ENCODE measurements at places on chromosomes 5 and 9.

- DNase-seq: no peak
Measured at GRCh38 chr5:113804264-113804663, 290.8 kb downstream of the YTHDC2 start.

DNA sequence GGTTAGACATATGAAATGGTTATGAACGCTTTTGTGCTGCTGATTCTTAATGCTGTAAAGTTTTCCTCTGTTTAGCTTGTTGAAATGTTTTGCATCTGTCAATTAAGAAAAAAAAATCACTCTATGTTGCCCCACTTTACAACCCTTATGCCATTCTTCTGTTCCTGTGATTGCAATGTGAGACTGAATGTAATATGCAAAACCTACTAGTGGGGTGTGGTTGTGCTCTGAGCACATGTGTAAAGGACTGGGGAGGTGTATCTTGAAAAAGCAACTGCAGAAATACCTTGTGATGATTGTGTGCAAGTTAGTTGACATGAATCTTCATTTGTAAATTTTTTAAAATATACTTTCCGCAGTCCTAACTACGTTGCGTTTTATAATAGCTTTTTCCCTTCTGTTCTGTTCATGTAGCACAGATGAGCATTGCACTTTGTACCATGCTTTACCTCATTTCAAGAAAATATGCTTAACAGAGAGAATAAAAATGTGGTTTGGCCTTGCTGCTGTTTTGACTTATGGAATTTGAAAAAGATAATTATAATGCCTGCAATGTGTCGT lies 357.0 kb upstream of the PIK3R1 start:
- no peak for DNase-seq

DNA sequence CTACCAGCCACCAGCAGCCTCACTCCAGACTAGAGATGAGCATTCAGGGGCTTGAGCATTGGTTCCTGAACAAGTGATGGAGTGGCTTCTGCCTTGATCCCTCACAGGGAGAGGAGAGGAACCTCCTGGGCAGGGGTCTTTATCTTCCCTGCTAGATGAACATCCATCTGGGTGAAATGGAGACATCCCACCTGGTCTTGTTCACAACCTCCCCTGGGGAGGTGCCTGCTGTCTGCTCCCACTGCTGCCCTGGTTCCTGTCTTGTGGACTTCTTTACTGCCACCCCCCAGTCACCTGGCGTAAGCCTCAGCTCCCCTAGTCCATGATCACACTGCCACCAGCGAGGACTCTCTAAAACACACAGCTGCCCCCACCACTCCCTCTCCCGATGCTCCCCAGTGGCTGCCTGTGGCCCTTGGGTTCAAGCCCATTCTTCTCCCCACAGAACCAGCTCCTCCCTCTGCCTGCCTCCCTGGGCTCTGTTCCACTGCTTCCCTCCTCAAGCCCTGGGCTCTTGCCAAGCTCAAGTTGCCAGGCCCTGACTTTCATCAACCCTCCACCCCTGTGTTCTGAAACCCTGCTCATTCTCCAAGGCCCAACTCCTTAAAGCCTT lies 51.5 kb downstream of the COL15A1 start:
- DNase-seq: no peak

- no peak for DNase-seq
Measured at GRCh38 chr5:43046474-43046873, 6.4 kb upstream of the ANXA2R start.

GRCh38 chr5:2353211-2353610 lies 398.3 kb downstream of the IRX2 start:
- DNase-seq: no peak

GRCh38 chr5:65927503-65928321 lies 1.3 kb downstream of the ERBIN start:
- DNase-seq: no peak

DNA sequence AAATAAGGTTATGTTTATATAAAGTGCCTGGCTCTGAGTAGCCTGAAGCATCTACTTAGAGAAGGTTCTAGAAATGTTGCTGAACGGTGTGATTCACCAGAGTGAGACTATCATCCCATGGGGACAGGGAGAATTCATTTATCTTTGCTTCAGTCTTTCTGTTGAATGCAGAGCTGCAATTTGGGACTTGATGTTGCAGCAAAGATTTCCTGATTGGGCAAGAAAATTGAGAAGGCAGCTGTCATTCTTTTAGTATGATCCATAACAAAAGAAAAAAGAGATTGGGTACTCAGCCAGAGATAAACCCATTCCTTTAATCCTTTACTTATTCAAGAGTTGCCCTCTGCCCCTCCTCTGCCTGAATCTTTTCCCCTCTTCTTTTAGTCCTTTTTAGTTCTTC lies 456.3 kb upstream of the WWC1 start:
- no peak for DNase-seq

DNA sequence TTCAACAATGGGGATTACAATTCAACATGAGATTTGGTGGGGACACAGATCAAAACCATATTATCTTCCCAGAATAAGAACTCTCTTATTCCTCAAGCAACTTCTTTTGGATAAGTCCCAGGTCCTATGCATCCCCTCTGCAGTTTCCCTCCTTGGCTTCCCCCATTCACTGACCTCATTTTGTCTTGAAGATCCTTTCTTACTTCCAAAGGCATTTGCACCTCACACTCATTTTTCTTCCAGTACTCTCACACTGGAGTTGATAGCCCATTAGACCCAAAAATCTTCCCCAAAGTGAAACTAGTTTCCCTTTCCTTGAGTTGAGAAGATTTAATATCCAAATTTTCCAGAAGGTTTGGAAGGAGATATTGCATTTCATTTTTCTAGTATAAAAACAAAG lies 178.0 kb upstream of the DAPK1 start:
- no peak for DNase-seq

DNA sequence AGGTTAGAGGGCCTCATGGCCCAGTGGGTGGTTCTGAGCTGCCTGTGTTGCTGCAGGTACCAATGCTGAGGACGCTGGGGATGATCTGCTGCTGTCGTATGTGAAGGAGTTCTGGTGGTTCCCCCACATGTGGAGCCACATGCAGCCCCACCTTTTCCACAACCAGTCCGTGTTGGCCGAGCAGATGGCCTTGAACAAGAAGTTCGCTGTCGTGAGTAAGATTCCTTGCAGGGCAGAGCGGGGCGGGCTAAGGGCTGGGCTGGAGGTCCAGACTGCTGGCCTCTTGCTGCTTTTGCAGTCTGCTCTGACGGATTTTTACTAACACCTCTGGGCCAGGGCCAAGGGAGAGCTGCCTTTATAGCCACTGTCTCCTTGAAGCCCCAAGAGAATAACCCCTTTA lies 26.9 kb downstream of the NDST1 start:
- DNase-seq: no peak

- DNase-seq: no peak
Measured at GRCh38 chr9:119334745-119335144, 34.5 kb downstream of the BRINP1 start.

DNA sequence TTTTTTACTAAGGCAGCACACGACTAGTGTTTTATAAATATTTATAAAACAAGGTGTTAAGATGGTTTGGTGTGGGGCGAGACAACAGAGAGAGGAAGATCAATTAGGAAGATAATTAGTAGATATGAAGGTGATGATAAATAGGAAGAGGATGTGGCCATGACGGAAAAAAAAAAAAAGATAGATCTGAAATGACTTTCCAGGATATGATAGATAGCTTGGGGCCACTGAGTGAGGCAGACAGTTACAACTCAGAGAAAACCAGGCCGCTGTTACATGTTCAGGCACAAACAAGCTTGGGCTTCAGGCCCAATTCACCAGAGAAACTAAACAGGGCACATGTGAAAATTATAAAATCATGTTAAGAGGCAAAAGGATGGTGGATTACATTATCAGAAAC lies 43.2 kb downstream of the KIAA0825 start:
- DNase-seq: no peak

DNA sequence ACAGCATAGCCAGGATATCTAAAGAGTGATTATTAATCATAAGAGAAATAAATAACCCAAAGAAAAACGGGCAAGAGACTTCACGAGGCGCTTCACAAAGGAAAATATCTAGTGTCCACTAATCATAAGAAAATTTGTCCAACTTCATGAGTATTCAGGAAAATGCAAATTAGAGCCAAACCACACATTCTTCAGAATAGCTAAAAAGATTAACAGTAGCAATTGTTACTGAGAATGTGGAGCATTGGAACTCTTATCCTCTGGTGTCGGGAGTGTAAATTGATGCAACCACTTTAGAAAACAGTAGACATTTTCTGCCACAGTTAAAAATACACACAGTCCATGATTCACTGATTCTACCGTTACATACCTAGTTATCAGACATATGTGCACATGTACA lies 145.7 kb downstream of the CWC27 start:
- no peak for DNase-seq

DNA sequence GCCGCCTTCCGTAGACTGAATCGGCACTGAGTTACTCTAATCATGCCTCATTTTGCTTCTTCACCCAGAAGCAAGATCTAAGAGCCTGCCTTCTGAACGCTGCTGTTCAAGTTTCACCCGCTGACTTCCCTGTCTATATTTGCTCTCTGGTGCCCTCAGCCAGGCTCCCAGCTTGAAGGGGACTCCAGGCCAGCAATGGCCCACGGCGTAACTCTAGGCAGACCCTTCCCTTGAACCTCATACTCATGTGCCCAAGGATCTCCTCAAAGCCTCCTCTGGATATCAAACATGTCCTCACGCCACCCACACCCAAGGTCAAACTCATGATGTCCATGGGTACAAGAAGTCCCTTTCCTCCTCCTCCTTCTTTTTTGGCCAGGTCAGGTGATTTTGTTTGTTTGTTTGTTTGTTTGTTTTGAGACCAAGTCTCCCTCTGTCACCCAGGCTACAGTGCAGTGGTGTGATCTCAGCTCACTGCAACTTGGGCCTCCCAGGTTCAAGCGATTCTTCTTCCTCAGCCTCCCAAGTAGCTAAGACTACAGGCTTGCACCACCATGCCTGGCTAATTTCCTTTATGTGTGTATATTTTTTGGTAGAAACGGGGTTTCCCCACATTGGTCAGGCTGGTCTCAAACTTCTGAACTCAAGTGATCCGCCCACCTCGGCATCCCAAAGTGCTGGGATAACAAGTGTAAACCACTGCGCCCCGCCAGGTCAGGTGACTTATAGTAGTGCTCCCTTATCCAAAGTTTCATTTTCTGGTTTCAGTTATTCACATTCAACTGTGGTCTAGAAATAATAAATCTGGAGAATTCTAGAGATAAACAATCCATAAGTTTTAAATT lies 239.0 kb downstream of the SYK start:
- DNase-seq: no peak

DNA sequence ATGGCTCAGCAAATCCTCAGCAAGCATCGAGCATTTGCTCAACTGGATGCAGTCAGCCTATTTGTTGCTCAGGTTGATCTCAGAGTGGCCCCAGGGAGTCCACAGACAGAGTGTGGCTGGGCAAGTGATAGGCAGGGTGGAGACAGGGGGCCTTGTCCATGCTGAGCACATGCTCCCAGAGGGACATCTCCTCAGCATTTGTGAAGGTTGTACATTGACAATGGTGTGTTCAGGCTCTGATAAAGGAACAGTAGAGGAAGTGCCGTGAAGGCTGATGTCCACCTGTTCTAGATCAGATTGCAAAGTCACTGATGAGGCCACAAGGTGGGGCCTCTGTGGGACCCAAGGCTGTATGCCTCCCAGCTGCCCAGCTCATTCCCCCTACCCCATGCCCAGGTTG lies 50.1 kb upstream of the FOXI1 start:
- DNase-seq: no peak

- DNase-seq: no peak
Measured at GRCh38 chr5:1086871-1087270, 25.0 kb downstream of the SLC12A7 start.

GRCh38 chr5:51944500-51945125 lies 561.4 kb downstream of the ISL1 start:
- no peak for DNase-seq

- no peak for DNase-seq
Measured at GRCh38 chr5:625516-625915, 13.4 kb downstream of the CEP72 start.

GRCh38 chr9:136587145-136587943 lies 41.5 kb upstream of the NOTCH1 start:
- no peak for DNase-seq

GRCh38 chr5:140196115-140196814 lies 21.3 kb downstream of the CYSTM1 start:
- DNase-seq: no peak

DNA sequence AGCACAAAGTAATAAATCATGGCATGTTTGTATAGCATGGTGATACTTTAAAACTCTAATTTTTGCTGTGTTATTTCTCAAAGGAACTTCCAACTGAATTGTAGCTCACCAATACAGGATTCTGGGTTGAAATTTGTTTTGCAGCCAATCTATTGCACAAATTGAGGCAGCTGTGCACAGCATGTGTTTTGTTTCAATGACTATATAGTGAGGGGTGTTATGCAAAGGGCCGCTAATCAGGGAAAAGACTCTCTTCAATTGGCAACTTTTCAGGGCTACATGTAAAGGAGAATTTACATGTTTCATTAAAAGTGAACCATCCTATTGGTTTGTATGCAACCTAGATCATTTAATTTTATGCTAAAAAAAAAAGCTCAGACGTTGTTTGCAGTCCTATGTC lies 44.6 kb downstream of the PLPPR1 start:
- no peak for DNase-seq

DNA sequence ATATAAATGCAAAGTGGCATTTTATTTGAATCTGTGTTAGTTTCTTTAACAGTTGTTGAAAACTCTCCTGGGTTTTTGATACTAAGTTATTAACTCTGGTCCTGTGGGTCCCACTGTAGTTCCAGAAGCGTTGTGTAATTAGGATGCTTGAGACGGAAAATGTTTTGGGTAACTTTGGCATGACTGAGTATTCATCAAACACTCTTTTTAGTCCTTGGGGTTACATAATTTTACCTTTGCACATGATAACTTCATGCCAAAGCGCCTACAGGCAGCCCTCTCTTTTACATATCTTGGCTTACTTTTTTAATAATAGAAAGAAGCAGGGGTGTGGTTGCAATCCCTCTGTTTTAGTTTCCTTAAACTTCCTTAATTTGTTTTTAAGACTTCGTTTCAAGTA lies 12.2 kb downstream of the CSNK1G3 start:
- no peak for DNase-seq

Data from stimulated activated CD4-positive, alpha-beta T cell treated with anti-CD3 and anti-CD28 coated beads, Interleukin-4, amount 100 ng/mL, for 1 hour (primary cell).